ENCODE measurements at places on chromosomes 3 and 15.

- no peak for DNase-seq
Measured at GRCh38 chr3:189118896-189119295, 52.9 kb upstream of the TPRG1 start.

- no peak for DNase-seq
Measured at GRCh38 chr15:74374648-74375302, 7.3 kb upstream of the CYP11A1 start.

- no peak for DNase-seq
Measured at GRCh38 chr3:21517184-21517583, 233.8 kb downstream of the ZNF385D start.

DNA sequence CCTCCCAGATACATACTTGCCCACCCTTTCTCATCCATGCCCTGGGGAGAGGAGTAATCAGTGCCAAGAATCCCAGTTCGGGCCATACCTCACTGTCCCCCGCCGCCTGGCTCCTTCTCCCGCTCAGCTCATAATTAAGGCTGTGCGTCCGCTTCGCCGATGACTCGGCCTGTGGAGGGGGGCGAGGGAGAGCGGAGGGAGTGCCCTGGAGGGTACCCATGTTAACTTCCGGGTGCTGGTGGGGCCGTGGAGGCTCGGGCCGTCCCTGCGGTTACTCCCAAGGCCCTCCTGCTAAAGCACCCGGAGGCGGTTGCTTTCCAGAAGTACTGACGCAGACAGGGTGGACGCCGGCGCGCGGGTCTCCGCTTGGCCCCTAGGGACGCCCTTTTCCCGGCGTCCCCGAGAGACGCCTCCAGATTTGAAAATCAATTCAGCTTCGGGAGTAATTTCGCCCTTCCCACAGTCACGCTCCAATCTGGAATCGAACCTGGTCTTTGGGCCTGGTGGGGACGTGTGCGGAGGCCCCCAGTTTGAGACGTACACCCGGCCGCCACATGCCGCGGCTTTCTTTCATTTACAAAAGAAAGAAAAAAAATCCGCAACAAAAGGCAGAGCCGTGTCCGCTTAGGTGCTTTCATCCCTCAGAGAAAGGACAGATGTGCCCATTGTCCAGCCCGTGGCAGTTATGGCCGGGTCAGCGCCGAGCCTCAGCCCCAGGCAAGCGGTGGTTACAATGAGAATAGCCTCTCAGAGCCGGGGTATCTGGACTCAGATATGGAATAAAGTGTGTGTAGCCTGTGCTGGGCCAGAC lies 1.0 kb upstream of the ONECUT1 start:
- DNase-seq: no peak

DNA sequence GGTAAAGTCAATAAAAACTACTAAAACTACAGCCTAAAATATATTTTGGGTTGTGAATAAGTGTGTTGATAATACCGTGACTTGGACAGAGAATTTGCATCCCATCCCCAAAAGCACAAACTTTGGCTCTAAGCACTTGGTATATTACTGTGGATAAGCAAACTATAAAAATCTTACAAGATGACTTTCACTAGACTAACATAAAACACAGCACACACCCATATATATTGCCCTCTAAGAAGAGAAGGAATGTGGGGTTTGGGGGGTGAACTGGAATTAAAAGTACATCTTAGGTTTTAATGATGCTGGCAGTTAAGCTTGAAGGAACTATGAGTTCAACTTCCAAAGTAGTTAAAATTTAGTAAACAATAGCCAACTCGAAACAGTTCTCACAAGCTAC lies 28.7 kb upstream of the CSPG5 start:
- DNase-seq: no peak

GRCh38 chr3:195286115-195286872 lies 15.3 kb upstream of the XXYLT1 start:
- no peak for DNase-seq

DNA sequence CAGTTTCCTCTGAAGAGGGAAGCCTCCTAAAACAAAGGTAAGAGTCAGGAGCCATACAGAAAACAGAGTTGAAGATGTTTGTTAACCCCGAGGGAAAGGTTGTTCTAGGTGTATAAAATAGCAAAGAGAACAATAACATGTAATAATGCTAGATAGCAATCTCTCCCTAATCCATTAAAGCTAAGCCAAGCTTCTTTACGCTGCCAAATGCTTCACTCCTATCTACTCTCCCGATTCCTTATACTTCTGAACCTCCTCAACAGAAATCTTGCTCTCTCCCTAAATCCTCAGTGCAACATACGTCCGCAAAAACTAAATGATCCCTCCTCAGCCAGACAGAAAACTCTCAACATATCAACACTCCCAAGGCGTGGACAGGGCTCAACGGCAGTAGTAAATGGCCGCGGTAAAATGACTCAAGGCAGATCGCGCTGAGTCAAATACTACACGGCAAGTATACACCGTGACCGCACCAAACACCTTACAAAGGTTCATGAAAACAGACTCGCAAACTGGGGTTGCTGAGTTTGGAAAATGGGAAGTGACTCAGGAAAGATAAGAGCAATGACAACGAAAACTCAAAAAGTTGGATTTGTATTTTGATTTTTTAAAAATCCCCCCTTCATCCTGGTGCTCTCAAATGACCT lies 682 bp downstream of the CLDND1 start:
- DNase-seq: peak; percentile 54

DNA sequence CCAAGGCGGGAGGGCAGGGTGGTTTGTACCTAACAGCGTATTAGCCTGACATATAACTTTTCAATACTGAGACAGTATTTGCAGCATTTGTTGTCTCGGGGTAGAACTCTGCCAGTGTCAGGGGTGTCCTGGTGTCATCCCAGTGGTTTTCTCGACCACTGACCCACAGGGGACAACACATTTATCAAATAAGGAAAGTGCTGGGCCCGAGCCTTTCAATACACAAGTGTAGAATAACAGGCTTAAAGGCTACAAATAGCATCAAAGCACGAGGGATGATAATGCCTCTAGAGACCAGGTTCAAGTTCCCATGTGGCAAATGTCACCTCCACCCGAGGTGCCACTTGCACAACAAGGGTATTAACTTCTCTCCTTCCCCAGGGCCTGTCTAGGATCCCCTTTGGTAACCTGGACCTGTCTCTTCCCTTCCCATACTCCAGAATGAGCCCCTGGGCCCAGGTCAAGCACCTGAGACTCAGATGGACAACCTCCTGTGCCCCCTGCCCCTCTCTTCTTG lies 9.5 kb upstream of the SLC6A6 start:
- no peak for DNase-seq

All from right renal pelvis (tissue), 4 donors.